ENCODE measurements at places on chromosomes 16 and 17.

DNA sequence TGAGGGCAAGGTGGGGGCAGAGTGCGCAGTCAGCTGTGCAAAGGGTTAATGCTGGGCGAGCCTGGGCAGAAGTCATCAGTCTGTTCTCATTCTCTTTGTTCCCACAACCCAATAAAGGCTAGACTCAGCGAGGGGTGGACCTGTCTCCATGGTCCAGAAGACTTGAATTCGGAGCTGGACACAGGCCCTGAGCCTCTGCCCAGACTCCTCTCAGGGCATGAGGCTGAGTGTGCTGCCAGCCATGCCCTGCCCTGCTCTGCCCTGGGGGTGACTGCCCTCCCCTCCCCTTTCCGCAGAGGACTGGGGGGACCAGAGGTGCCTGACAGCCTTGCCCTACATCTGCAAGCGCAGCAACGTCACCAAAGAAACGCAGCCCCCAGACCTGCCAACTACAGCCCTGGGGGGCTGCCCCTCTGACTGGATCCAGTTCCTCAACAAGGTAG, 54.5 kb downstream of the MRC2 start:
- DNase-seq = no peak

DNA sequence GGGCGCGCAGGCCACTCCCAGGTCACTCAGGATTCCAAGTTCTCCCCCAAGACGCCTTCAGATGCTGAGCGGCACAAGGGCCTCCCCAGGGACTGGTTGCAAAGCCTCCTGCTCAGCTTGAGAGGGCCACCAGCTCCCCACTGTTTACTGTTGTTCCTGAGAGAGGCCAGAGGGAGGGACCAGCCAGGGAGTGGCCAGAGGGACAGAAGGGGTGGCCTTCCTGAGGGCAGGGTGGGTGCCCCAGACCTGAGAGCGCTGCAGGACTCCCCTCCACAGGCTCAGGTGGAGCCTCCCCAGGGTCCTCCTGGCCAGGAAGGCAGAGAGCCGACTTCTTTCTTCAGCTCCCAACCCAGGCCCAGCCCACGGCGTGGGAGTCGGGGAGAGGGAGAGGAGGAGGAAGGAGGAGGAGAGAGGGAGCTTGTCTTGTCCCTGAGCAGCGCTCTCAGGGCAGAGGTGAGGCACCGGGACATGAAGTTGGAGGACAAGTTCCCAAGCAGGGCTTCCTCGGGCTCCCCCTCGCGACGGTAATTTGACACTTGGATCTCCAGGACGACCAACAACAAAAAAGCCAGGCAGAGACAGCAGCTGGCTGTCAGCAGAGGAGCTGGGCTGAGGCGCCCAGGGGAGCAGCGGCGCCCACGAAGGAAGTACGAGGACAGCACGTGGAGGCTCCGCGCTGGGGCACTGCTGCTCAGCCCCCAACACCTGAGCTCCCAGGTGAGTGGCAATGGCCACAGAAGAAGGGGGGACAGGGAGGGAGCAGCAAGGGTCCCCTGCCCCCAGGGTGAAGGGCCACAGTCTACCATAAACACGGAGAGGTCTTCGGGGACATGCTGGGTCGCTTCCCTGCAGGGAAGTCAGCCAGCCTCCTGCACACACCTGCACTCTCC, 497 bp downstream of the SMIM5 start:
- peak; percentile 88 for DNase-seq

- no peak for DNase-seq
Observed at GRCh38 chr17:61641715-61642114, 50.7 kb upstream of the NACA2 start.

- DNase-seq = no peak
Observed at GRCh38 chr17:38352245-38353085, 821 bp downstream of the SOCS7 start.

GRCh38 chr16:71927383-71927782, 32.1 kb downstream of the IST1 start:
- DNase-seq = no peak

GRCh38 chr16:60127196-60127595, 1393.1 kb upstream of the GOT2 start:
- no peak for DNase-seq
